COLO829 (cell line): ENCODE measurements at places on chromosomes 6 and 20.

DNA sequence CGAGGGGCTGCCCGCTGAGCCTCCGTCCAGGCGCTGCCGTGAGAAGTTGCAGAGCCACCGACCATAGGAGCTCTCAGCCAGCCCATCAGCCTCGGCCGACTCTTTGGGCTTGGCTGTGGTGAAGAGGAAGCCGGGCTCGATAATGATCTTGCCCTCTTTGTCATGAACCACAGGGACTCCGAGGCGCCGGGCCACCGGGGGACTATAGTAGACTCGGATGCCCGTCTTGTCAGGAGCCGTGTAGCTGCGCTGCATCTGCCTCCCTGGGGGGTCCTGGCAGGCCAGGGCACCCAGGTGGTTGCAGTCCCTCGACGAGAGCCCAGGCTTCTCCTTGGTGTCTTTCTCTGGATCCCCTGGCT lies 20.5 kb upstream of the DSN1 start:
- no peak for DNase-seq

- peak; percentile 30 for DNase-seq
Measured at GRCh38 chr6:89895276-89895874, 1.1 kb downstream of the GJA10 start.

GRCh38 chr20:53129563-53129962 lies 157.4 kb downstream of the TSHZ2 start:
- DNase-seq, result no peak

GRCh38 chr6:13190376-13190775 lies 138.0 kb downstream of the TBC1D7 start:
- no peak for DNase-seq

DNA sequence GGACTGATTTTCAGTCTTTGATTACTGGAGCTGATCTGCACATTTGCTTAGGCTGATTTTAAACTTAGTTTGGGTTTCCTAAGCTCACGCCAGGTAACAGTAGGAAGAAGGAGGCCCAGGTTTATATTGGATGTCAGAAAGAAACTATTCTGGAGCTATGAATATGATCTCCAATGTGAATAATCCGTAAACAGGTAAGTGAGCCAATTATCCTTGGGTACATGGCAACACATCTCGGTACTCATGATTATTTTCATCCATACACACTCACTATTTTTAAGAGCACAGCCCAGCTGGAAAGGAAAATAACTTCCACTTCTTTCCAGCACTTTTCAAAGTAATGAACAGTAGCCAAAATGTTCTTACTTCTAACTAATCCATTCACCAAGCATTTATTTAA lies 7.0 kb downstream of the ATXN1 start:
- no peak for DNase-seq

- DNase-seq, result no peak
Measured at GRCh38 chr6:80622641-80623040, 516.2 kb downstream of the BCKDHB start.

- DNase-seq, result no peak
Measured at GRCh38 chr20:59802471-59803221, 130.8 kb downstream of the SYCP2 start.

GRCh38 chr20:19809505-19809904 lies 51.4 kb downstream of the RIN2 start:
- no peak for DNase-seq

GRCh38 chr6:35058865-35059522 lies 82.1 kb downstream of the TCP11 start:
- DNase-seq, result no peak

DNA sequence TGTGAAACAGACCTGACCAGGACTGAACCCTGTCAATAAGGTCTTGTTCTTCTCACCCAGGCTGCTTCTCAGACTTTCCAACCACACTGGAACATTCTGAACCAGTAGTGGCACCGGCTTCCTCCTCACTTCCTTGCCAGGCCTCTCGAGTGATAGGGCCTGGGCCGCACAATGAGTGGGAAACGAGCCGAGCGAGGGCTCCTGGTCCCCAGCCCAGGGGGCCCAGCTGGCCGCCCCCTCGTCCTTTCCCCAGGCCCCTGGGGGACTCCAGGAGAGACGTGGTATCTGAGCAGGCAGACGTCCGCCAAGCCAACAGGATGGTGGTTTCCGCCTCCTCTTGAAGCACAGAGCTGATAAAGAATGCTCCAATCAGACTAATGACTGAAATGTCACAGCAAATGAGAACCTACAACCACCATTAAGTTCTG lies 117.9 kb downstream of the GMDS start:
- DNase-seq, result no peak

GRCh38 chr6:154071236-154071635 lies 32.2 kb downstream of the OPRM1 start:
- DNase-seq, result no peak

DNA sequence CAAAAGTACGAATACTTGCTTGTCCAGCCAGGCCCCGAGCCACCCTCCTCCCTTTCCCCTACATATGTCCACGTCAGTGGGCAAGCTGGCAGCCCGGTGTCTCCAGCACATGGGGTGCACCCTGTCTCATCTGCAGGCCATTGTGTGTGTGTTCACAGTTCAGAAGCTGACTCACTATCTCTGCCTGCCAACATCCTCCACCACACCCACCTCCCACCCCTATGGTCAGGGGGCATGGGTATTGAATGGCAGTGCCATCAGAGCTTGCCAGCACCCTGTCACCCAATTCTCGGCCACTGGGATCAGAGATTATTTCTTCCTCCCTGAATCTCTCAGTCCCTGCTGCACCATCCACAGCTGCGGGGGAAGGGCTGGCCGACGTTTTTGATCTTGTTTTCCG lies 195.7 kb downstream of the FARS2 start:
- no peak for DNase-seq

DNA sequence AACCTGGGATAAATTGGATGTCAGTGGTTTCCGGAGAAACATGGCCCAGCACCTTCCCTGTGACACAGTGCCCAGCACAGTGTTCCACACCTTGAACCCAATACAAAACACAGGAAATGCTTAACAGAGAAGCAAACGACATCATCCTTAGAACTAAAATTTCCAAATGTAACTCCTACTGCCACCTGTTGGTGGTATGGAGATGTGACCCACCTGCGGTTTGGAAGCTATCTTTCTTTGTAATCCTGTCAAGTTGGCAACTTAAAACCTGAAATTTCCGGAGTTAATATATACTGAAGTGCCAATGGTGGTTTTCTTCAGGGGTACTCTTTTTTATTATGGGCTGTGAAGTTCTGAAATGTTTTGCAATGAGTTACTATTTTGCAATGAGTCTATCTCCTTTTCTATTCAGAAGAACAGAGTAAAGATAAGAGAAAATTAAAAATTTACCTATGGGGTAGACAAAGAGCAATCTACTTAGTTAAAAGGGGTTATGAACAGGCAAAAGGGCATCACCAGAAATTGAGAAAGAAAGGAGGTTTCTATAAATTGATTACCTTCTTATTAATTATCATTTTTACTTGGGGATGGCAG lies 658.8 kb downstream of the PTPRT start:
- peak; percentile 29 for DNase-seq

DNA sequence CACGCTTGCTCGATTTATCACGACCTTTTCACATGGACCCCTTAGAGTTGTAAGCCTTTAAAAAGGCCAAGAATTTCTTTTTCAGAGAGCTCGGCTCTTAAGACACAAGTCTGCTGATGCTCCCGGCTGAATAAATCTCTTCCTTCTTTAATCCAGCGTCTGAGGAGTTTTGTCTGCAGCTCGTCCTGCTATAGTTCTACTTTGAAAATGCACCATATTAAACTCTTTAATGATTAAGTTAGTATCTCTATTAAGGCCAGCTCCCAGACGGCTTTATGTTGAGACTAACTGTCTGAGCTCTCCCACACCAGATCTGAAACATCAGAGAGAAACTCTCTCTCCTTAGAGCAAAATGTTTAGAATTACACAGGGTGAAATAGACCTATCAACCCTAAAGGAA lies 18.0 kb upstream of the GSTA3 start:
- no peak for DNase-seq

DNA sequence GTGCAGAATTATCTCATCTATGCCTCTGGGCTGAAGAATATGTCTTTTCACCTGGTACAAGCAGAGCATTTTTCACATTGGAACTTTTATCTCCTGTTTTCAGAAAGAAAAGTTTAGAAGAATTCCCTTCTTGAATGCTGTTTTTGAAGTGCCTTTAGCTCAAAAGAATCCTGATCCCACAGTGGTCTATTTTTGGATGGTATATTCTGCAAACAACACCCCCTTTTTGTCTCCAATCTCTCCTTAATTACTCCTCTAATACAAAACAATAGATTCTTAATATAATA lies 57.7 kb upstream of the HFE start:
- no peak for DNase-seq

DNA sequence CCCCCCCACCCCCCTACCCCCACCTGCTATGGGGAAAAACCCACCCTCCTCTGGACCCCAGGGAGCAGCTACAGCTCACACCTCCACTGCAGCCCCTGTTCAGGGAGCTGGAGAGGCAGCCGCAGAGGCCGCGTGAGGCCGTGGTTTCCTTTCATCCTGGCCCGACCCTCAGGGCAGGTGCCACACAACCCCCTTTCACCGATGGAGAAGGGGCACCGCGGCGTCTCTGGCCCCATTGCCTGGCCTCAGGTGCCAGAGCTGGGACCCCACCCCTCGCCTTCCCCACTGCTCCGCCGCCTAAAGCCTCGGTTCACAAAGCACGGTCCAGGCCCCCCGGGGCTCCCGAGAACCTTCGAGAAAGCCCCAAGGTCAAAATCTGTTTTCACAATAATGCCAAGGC lies 11.8 kb upstream of the KCNQ2 start:
- no peak for DNase-seq

GRCh38 chr20:52972965-52973819 lies 1.0 kb downstream of the TSHZ2 start:
- DNase-seq, result no peak

GRCh38 chr20:10020937-10021336 lies 13.8 kb upstream of the ANKEF1 start:
- DNase-seq, result no peak

DNA sequence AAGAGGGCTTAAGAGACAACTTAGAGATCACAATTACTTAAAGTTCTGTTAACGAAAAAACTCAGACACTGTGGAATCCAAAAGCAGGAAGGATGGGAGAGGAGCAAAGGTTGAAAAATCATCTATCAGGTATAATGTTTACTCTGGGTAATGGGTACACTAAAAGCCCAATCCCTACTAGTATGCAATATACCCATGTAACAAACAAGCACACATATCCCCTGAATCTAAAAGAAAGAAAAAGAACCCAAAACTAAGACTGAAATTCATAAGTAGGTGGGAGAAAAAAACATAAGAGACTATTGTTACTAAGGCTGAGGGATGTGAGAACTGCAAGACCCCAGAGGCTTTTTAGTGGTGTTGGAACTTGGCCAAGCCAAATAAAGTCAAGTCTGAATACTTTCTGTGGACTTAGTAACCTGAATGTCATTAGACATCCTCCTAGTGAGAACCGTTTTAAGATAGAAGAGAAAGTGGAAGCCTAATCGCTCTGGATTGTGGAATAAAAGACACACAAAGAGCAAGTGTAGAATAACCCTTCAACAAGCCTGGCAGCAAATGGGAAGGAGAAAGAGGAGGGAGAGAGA lies 189.4 kb upstream of the RNF217 start:
- no peak for DNase-seq

DNA sequence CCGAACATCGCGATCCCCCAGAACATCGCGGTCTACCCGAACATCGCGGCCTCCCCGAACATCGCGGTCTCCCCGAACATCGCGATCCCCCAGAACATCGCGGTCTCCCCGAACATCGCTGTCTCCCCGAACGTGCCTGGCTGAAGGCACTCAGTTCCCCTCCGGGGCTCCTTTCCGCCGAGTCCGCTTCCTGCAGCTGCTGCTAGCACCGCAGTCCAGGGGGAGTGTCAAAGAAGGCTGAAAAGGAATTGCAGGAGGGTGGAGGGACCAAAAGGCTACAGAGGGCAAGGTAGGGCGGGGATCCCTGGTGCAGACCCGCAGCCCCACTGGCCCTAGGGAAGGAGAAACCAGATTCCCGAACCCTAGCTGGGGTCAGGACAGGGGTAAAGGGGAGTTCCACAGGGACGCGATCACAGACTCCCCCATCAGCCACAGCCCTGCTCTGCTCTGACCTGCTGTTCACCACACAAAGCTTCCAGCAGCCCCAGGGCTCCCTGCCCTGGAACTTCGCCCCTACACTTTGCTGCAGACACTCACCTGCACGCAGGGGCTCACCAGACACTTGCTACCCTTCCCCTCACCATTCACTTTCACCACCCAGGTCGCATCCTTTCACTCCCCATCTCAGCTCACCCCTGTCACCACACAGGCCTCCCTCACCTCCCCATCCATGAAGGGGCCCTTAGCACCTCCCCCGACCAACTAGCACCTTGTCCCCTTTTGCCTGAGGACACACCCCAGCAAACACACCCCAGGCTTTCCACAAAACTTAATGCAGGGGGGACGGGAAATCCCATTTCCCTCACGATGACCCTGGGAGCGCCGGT lies 1.7 kb downstream of the ULBP1 start:
- DNase-seq, result no peak

DNA sequence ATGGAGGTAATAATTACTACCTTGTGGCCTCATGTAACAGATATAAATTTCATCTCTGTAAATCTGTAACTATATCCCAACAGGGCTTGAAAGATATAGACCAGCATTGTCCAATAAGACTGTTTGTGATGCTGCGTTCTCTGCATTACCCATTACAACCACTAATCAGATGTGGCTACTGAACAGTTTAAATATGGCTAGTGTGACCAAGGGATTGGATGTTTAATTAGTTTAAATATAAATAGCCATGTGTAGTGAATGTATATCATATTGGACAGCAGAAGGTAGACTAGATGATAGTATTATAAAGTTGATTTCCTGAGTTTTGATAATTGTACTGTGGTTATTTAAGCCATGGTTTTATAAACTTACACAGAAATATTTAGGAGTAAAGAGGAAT lies 27.8 kb upstream of the JAG1 start:
- DNase-seq, result no peak

GRCh38 chr6:12869816-12870432 lies 153.4 kb downstream of the PHACTR1 start:
- DNase-seq, result no peak
